ENCODE measurements at places on chromosomes 6 and 20.
A peak's percentile ranks its signal among the peaks of the same experiment; 100 is the strongest.

DNA sequence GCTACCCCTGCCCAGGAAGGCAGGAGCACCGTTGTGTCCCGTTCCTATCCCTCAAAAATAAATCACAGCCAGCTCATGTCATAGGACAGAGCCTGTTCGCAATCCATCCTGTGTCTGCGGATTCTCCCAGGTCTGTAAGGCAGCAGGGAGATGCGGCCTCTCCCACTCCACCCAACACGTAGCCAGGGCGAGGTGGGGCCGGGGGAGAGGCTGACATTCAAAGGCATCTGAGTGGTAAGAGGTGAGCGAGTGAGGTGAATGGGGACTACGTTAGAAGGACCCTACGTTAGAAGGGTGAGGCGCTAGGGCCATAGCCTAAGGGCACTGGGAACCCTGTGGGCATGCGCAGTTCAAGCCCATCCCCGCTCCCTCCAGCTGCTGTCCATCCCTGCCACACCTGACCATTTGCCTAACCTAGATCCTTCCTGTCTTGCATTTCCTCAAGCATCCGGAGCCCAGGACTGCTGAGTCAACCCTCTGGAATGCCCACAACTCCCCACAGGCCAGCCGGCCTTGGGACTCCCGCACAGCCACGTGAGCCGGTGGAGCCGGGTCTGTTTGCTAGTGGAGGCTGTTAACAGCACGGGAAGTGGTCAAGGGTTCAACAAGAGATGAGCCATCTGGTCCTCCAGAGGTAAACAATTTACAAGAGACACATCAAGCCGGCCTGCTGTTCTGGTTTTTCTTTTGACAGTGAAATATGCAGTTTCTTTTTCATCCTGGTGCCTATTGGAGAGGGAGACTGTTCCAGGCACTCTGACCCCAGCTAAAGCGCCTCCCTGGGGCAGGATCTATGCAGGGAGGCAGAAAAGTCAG, 45.9 kb downstream of the RIPOR3 start:
- DNase-seq = no peak

DNA sequence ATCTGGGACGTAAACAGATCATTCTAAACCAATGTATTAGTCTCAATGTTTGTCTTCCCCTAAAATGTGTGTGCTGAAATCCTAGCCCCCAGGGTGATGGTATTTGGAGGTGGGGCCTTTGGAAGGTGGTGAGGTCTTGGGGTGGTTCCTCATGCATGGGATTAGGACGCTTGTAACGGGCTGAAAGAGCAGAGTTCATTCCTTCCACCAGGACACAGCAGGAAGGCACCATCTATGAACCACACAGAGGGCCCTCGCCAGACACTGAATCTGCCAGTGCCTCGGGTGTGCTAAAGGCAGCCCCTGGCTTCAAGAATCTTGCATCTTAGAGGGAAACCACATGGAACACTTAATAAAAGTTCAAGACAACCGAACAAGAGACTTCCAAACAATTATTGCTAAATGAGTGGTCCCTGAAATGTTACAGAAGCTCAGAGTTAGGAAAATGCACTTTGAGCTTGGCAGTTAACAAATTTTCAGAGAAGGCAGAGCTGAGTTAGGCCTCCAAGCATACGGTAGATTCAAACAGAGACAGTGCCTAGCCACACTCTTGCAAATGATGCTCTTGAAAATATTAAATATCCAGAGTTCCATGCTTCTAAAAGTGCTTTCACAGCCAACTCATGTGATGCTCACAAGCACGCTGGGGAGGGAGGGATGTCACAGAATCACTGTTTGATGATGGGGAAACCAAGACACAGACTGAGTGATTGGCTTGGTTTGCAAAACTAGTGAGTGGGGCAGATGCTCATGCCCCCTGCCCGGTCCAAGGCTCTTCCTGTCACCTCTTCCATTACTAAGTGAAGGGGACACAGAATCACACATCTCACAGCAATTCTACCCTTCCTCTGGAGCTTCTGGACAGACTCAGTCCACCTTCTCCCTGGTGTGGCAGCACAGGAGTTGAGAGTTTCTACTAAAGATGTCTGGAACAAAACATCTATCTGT, 27.4 kb downstream of the TBC1D7 start:
- no peak for DNase-seq

DNA sequence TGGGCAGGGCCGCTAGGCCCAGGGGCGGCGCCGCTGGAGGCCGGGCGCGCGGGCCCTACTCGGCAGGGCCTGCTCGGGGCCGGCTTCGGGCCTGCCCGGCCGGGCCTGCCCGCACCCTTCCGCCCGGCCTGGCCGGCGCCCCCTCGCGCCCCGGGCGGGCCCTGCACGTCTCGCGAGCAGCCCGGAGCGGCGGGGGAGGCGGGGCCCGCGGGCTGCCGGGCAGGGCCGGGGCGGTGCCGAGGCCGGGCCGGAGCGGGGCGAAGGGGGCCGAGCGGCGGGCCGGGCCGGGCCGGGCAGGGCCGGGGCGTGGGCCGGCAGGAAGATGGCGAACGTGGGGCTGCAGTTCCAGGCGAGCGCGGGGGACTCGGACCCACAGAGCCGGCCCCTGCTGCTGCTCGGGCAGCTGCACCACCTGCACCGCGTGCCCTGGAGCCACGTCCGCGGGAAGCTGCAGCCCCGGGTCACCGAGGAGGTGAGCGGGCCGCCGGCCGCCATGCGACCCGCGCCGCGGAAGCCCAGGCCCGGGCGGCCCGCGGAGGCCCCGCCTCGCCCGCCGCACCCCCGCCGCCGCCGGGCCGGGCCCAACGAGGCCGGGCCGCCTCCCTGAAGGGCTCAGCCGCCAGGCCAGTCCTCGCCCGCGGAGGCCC, at the start of gene NPEPL1:
NPEPL1 (plus strand) TSS at position 222 of the 647 bp plus-strand sequence; CDS start at position 323, 101 bp downstream.
- peak; percentile 34 for DNase-seq

- no peak for DNase-seq
These were observed 80.8 kb downstream of the RCAN2 start for GRCh38 chr6:46410334-46410953.

- DNase-seq = no peak
These were observed 104.3 kb downstream of the SULF2 start for GRCh38 chr20:47680804-47681529.

Measured in stimulated activated naive CD4-positive, alpha-beta T cell treated with Interleukin-2 at 50 U/mL for 16 hours (primary cell).